Transverse colon (tissue), 4 donors: ENCODE measurements at places on chromosomes 11 and 22. TPM values are rescaled to one million over a fixed set of nuclear protein-coding genes. Genes with fewer than 3 reads are reported as not detected.

DNA sequence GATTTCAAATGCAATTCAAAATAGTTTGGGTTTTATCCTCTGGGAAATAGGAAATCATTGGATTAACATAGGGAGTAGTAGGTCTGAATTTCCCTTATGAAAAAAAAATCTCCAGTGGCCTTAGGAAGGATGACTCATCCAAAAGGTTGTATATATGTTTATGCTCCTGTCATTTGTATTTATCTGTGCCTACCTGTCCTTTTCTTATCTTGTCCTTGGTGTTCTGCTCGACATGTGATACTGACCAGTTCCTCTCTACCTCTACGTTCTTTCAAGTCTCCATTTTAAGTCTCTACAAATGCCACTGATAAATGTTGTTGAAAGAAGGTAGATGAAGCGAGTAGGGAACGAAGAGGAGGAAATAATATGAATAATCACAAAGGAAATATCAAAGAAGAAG is 3.0 kb upstream of the SOX6 start:
- H3K4me3 ChIP-seq = no peak overlapping the region
- H3K27me3 ChIP-seq = no peaks in the 10 kb centered on the region
- H3K27ac ChIP-seq = no peak overlapping the region
- no peaks in the 10 kb centered on the region for H3K36me3 ChIP-seq
- no peak for DNase-seq
- H3K4me1 ChIP-seq = peaks cover 6% of the 10 kb centered on the region

DNA sequence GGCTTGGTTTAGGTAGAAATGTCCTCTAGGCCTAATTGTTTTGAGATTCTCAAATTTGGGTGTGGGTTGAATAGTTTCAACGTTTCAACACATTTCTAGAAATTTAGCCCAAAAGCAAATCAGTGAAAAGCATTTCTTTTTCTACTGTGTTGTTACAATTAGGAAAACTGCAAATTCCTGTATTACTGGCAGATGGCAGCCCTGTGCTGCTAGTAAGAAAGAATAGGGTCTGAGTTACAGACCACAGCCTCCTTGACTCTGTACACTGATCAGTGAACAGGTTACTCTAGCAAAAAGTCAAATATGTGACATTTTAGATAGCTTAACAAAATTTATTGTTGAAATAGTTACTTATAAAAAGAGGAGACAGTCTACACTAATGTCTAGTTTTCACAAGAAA is 703.0 kb downstream of the JRKL start:
- no peak for DNase-seq
- no peaks in the 10 kb centered on the region for H3K4me1 ChIP-seq
- no peak overlapping the region for H3K27ac ChIP-seq

- peaks cover 48% of the 10 kb centered on the region for H3K4me1 ChIP-seq
- peak overlapping the region; percentile 92 for H3K27ac ChIP-seq
- DNase-seq = no peak
- no peaks in the 10 kb centered on the region for H3K27me3 ChIP-seq
These were observed 862 bp upstream of the PDXP start for GRCh38 chr22:37657590-37658132.

TSPAN32 gene
- 0.16 TPM for total RNA-seq

TTC28 gene
- 84.2 TPM for total RNA-seq

OR4A5 gene
- total RNA-seq = not detected

MAJIN gene
- not detected for total RNA-seq

DNA sequence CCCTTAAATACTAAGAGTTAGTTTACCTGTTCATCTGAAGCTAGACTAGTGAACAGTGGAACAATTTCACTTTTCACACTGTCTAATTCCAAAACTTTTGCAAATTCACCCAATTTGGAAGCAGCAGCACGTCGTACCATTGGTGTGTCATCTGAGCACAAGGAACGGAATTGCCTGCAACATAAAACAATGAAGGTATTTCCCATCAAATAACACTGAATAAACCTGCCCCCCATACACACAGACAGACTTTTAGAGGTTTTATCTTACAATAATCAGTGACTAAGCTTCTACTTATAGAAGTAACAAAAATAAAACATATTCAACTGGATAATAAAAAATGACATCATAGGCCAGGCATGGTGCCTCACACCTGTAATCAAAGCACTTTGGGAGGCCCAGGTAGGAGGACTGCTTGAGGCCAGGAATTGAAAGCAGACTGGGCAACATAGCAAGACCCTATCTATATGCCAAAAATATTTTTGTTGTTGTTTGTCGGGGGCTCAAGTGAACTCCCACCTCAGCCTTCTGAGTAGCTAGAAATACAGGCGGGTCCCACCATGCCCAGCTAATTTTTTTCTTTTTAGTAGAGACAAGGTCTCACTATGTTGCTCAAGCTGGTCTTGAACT is 6.3 kb downstream of the PPP2R1B start:
- no peak overlapping the region for H3K4me3 ChIP-seq
- no peak for DNase-seq
- no peaks in the 10 kb centered on the region for H3K27me3 ChIP-seq
- H3K4me1 ChIP-seq = peaks cover 11% of the 10 kb centered on the region
- peaks cover 32% of the 10 kb centered on the region for H3K36me3 ChIP-seq

GRCh38 chr11:76661306-76661751 is 9.2 kb downstream of the LRRC32 start:
- peaks cover 6% of the 10 kb centered on the region for H3K4me1 ChIP-seq
- H3K27ac ChIP-seq = no peak overlapping the region
- H3K36me3 ChIP-seq = no peaks in the 10 kb centered on the region
- H3K4me3 ChIP-seq = no peak overlapping the region
- peak; percentile 7 for DNase-seq

OR5B21 gene
- not detected for total RNA-seq

DNA sequence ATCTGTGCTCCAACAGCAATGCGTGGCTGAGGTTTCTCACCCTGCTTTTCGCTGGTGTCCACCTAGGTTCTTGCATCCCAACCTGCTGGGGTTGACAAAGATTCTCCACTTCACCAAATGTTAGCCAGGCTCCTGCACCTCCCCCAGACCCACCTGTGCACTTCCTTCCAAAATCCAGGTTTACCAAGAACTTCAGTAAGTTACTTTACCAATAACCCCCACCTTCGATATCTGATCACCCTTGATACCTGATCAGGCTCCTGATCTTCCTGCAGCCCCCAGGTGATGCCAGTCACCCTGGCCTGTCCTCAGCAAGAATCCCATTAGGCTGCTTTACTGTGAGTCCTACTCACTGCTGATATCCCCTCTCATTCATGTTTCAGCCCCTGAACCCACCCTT is 1203.4 kb downstream of the TBC1D22A start:
- no peaks in the 10 kb centered on the region for H3K4me1 ChIP-seq
- no peak overlapping the region for H3K4me3 ChIP-seq
- no peak for DNase-seq
- H3K27ac ChIP-seq = no peak overlapping the region
- no peaks in the 10 kb centered on the region for H3K27me3 ChIP-seq

GRCh38 chr11:93512949-93513667 is 30.1 kb downstream of the SMCO4 start:
- no peaks in the 10 kb centered on the region for H3K4me1 ChIP-seq
- H3K27me3 ChIP-seq = no peaks in the 10 kb centered on the region
- H3K27ac ChIP-seq = no peak overlapping the region

DNA sequence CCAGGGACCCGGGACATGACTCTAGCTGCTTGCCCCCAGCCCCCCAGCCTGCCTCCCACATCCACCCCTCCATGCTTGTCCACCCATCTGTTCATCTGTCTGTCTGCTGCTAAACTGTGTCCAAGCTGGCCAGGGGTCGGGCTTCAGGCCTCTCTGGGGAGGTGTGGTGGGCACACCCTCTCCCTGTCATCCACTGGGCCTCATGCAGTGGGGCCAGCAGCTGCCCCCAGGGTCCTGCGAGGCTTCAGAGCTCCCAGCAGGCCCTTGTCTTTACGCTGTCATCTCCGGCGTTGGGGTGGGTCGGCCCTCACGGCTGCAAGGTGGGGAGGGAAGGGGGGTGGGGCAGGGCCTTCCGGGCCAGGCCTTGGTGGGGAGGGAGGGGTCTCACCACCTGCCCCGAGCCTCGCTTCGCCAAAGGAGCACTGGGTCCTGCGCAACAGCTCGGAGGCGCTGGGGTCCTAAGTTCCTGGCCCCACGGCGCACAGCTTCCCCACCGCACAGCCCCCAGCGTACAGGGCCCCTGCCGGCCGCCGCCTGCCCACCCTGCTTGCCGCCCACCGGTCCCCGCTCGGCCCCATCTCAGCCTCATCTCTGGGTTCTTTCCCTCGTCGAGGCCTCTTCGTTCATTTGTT is 26.7 kb downstream of the MOB2 start:
- H3K27me3 ChIP-seq = no peaks in the 10 kb centered on the region
- DNase-seq = no peak
- H3K4me1 ChIP-seq = peaks cover 30% of the 10 kb centered on the region
- H3K27ac ChIP-seq = peak overlapping the region; percentile 97
- H3K4me3 ChIP-seq = peak overlapping the region; percentile 4

RFPL1 gene
- total RNA-seq = not detected

DNA sequence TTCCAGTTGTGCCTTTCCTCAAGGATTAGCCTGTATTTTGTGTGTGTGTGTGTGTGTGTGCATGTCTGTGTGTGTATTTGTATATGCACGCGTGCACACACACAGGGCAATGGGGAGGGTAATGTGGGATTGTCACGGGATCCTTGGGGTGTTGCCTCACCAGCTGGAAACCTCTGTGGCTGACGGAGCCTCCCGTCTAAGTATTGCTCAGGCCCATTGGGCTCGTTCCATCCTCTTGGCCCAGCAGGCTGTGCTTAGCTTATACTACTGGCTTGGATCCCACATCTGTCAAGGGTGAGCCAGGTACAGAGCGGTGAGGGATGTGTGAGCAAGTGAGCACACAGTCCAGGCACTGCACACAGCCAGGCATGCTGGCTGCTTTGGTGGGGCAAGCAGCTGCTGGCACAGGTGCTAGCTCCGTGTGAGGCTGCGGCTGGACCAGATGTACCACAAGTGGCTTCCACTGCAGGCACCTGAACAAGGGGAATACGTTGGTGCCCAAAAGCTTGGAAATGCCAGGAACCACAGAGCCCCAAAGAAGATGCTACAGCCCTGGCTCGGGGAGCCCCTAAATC is 462.8 kb downstream of the NELL1 start:
- H3K27ac ChIP-seq = no peak overlapping the region
- DNase-seq = no peak
- H3K4me3 ChIP-seq = no peak overlapping the region

- peak overlapping the region; percentile 98 for H3K27ac ChIP-seq
- peaks cover 95% of the 10 kb centered on the region for H3K4me1 ChIP-seq
- H3K36me3 ChIP-seq = no peaks in the 10 kb centered on the region
- H3K27me3 ChIP-seq = no peaks in the 10 kb centered on the region
These were observed 12.2 kb downstream of the BCL9L start for GRCh38 chr11:118913411-118914125.

- H3K36me3 ChIP-seq = no peaks in the 10 kb centered on the region
- H3K27ac ChIP-seq = peak overlapping the region; percentile 31
- peaks cover 9% of the 10 kb centered on the region for H3K4me1 ChIP-seq
- H3K27me3 ChIP-seq = no peaks in the 10 kb centered on the region
- no peak overlapping the region for H3K4me3 ChIP-seq
- no peak for DNase-seq
These were observed 85.9 kb downstream of the MICAL2 start for GRCh38 chr11:12196308-12196707.

- H3K4me1 ChIP-seq = peaks cover 7% of the 10 kb centered on the region
- no peak for DNase-seq
- no peaks in the 10 kb centered on the region for H3K36me3 ChIP-seq
These were observed 47.0 kb downstream of the SBF2 start for GRCh38 chr11:10247011-10247410.

- H3K27ac ChIP-seq = no peak overlapping the region
- no peaks in the 10 kb centered on the region for H3K4me1 ChIP-seq
- H3K27me3 ChIP-seq = peaks cover 4% of the 10 kb centered on the region
- DNase-seq = no peak
- H3K4me3 ChIP-seq = no peak overlapping the region
- no peaks in the 10 kb centered on the region for H3K36me3 ChIP-seq
These were observed 2.1 kb downstream of the ROBO4 start for GRCh38 chr11:124895471-124895971.

GRCh38 chr22:44335903-44336803 is 23.4 kb upstream of the SHISAL1 start:
- no peak for DNase-seq
- H3K4me3 ChIP-seq = no peak overlapping the region
- peaks cover 21% of the 10 kb centered on the region for H3K27me3 ChIP-seq
- H3K36me3 ChIP-seq = no peaks in the 10 kb centered on the region
- peaks cover 5% of the 10 kb centered on the region for H3K4me1 ChIP-seq

DNA sequence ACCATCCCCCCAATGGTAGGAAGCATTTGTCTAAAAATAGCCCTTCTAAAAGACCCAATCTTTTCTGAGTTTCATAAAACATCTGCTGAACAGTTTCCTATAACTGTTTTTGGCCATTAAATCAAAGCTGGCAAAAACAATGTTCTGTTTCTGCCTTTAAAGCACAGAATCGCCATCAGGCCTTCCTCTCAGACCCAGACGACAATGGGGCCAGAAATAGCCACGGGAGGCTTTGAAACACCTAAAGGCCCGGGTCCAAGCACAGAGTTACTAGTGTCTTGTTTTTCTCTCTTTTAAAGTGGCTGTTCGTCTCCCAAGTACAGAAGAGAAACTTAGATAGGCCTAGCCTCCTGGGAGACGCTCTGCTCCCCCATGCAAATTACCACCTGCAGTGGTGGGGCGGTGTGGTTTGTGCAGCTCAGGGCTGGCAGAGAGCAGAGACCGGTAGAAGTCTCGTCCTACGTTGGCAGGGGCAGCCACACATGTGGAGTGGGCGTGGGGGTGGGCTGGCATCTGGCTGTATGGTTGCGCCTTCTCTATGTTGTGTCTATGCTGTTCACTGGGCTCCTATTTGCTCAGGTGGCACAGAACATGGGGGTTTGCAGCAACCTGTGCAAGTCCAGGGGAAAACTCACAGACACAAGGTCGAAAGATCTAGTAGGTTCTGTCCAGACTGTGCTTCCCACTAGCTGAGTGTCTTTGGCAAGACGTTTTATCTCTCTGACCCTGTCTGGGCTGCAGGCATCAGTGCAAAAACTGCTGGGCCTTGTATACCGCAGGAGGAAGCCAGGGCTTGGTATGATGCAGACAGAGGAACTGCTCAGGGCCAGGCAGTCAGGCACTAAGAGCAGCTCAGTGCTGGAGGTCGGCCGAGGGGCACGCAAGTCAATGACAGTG is 23.6 kb upstream of the ETS1 start:
- H3K27ac ChIP-seq = peak overlapping the region; percentile 47
- H3K4me1 ChIP-seq = no peaks in the 10 kb centered on the region
- H3K27me3 ChIP-seq = no peaks in the 10 kb centered on the region
- no peak overlapping the region for H3K4me3 ChIP-seq

DNA sequence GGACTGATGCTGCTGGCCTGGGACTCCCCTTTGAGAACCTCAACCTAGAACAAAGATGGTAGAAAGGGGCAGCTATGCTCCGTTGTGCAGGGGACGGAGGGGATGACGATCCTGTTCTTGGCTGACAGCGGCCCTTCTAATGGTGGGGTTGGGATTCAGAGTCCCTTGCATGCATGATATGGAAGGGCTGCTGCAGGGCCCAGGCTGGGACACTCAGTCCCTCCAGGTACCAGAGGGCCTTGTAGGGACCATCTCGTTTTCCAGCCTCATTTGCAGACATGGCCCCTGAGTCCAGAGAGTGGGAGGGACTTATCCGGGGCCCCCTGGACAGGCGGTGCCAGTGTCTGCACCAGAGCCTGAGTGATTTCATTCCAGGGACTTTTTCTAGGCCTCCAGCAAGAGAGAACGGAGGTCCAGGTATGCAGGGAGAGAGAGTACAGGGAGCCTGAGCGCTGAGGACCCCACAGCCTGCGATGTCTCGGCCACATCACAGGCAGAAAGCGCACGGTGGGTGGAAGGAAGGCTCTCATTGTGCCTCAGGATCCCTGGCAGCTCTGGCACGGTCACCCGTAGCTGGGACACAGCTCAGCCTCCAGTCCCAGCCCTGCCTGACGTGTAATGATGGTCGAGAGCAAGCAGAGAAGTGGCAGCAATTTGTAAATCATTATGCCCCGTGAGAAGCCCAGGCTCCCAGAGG is 860.8 kb downstream of the TBC1D22A start:
- H3K4me1 ChIP-seq = no peaks in the 10 kb centered on the region
- no peaks in the 10 kb centered on the region for H3K36me3 ChIP-seq
- H3K27ac ChIP-seq = no peak overlapping the region
- H3K4me3 ChIP-seq = no peak overlapping the region
- DNase-seq = no peak
